GM20000 (cell line): ENCODE measurements at places on chromosomes 6 and 20.

GRCh38 chr6:157038610-157039009 is 261.4 kb downstream of the ARID1B start:
- no peak for DNase-seq

- no peak for DNase-seq
These were observed 257.2 kb downstream of the DLL1 start for GRCh38 chr6:170033666-170034065.

DNA sequence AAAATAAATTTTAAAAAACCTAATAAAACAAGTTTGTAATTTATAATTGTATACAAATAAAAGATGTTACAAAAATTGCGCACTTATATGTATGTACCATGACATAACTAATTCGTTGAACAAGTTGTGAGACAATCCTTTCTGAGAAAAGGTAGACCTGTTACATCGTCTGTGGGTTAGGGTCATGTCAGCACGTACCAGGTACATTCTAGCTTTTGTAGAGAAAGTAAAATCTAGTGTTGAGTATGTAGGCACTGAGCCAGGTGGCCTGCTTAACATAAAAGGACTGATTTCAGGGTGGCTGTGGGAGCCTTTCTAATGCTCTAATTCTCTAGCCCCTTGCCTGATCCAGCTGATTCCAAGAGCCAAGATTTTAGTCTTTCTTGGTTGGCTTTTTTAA is 10.4 kb downstream of the RPL7L1 start:
- no peak for DNase-seq

DNA sequence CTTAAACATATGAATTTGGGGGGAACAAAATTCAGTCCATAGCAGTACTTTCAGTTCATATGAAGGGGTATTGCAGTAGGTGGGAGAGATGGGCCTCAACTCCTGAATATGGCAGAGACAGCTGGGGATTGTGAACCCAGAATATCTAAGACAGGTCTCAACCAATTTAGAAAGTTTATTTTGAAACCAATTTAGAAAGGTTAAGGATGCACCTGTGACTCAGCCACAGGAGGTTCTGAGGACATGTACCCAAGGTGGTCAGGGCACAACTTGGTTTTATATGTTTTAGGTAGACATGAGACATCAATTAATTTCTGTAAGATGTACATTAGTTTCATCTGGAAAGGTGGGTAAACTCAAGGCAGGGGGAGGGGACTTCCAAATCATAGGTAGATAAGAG is 59.5 kb downstream of the MYO6 start:
- DNase-seq, result no peak

- DNase-seq, result no peak
These were observed 394 bp downstream of the MYB start for GRCh38 chr6:135181333-135182070.

DNA sequence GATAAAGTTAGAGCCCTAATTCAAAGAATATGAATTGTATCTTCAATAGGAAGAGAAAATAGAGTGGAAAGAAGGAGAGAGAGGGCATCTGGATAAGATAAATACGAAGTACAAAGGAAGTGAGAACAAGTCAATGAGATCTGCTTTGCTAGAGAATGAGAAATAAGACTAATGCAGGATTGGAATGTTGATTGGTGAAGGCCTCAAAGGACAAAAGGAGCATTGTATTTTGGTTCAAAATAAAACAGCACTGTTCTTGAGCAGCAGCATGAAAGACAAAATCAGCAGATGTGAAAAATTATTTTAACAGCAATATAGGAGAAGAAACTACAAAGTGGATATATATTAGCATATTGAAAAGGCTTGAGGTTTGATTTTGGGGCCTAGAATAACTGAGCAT is 5.1 kb upstream of the TMEM244 start:
- no peak for DNase-seq

- DNase-seq, result no peak
These were observed 176.4 kb upstream of the UST start for GRCh38 chr6:148570456-148570855.

DNA sequence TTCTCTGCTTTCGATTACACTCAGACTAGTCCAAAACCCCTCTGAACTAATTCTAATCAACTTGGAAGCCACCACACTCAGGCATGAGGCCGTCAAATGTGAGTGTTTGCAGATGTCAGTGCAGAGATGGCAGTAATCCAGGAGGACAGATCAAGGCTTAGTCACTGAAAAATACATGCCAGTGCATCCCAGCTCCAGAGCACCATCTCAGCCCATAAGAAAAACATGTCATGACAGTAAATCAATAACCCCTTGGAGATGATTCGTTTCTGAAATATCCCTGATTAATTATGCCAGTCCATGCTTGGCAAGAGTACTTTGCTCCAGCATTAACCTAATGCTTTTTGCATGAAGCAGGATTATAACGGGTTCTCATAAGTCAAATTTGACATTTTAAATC is 179.5 kb downstream of the ADAT2 start:
- DNase-seq, result no peak

DNA sequence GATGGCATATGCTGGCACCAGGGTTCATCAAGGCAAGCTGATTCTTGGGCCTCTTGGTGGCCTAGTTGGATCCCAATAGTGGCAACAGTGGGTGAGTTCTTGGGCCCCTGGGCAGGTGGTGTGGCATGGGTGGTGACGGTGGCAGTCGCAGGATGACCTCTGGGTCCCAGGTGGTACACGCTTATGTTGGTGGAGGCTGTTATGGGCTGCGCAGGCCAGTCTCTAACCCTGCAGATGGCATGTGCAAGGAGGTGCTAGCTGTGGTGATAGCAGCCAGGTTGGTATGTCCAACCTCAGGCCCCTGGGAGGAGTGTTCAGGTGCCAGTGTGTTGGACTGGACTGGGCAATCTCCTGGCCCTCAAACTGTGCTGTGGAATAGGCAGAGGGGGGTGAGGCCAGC is 46.2 kb downstream of the CYB5R4 start:
- DNase-seq, result no peak

GRCh38 chr6:29751480-29751879 is 28.2 kb downstream of the HLA-F start:
- no peak for DNase-seq

DNA sequence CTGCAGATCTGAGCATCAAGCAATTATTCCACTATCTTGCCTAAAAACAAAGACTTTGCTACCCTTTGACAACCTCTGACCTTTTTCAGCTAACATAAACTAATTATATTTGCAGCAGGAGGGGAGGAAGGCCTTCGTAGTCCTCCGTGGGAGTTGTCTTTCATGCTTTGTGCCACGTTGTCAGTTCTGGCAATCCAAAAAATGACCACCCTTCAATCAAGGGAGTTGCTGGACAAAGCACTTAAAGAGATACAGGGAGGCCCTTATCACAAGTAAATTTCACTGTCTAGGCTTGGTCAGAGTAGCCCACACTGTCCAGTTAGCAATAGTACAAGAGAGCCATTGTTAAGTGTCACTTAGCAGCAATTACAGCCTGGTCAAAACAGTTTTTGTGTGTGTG is 578.9 kb downstream of the HAO1 start:
- DNase-seq, result no peak

GRCh38 chr20:63641146-63641791 is 12.0 kb downstream of the STMN3 start:
- no peak for DNase-seq

- DNase-seq, result no peak
These were observed 21.7 kb downstream of the B4GALT5 start for GRCh38 chr20:49691818-49692568.

DNA sequence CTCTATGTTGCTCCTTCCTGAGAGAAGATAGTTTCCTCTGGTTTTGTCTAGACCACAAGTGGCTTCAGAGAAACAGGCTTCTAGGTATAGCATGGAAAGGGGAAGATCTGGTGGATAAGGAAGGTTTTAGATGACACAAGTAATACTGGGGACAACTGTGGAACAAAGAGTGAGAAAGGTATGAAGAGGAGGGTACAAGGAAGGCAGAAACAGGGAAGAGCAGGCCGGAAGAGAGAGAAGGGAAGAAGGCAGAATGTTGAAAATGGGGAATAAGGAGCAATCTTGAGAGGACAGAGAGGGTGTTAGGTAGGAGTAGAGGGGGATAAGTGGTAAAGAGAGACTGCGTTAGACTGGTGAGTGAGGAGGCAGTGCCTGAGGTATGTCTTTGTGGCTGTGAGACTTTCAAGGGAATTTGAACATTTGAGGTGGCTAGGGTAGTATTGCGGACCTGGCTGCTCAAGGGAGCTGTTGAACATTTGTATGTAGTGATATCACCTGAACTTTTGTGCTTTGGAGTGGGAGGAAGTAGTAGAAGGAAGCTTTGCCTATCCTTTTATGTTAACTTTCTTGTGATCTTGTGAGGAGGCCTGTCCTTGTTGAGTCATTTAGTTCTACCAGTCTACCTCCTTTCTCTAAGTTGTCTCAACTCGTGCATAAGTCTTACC is 69.5 kb downstream of the FOXO3 start:
- DNase-seq, result no peak

DNA sequence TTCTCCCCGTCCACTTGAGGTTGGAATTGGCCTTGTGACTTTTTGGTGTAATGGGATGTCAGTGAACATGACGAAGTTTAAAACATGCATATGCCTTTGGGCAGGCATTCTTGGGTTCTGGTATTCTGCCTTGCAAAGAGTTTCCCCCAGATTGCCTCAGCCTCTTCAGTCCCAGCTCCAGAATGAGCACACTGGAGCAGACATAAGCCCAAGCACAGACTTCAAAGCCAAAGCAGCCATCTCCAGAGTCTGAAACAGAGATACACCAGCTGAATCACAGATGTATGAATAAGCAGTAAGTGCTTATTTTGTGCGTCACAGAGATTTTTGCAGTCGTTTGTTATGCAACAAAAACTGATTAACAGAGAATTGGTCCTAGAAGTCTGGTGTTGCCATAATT is 546.0 kb downstream of the FRK start:
- no peak for DNase-seq

DNA sequence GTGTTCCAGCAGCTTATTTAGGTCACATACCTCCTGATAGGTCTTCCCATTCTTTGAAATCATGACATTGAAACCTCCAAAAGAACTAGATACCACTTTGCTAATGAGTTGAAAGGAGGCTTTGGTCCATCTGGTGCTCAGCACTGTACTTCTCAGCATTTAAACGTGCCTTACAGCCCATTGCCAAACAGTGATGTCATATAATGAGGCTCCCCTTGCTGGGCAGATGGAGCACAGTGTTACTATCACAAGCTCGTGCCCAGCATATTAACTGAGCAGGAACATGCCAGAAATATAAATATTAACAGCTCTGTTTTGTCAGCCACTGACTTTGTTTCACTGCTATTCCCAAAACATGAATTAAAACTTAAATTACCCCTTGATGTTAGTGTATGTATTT is 25.5 kb upstream of the MAPK13 start:
- no peak for DNase-seq

GRCh38 chr20:46833360-46833759 is 61.3 kb upstream of the EYA2 start:
- DNase-seq, result no peak

GRCh38 chr6:40160826-40161225 is 226.6 kb upstream of the MOCS1 start:
- no peak for DNase-seq

DNA sequence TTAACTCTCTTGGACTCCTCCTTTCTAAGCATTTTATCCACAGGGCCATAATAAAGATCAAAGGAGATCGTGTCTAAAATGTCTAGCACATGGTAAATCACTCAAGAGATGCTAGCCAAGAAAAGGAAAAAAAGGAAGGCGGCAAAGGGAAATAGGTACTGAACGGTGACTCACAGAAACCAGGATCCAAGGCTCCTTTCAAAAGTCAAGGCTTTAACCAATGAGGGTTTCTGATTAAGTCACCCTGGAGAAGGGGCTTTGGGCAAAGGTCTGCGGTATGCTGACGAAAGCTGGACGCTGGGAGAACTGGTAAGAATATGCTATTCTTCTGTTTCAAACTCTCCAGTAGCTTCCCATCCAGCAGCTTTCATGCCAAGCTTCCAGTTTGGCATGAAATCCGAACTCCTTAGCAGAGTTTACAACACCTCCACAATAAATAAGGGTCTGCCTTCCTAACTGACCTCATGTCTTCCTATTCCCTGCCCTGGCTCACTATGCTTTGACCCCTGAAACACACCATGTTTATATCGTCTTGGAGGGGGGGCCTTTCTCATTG is 1.0 kb downstream of the TOMM34 start:
- no peak for DNase-seq

GRCh38 chr6:101633081-101633480 is 239.6 kb downstream of the GRIK2 start:
- DNase-seq, result no peak

DNA sequence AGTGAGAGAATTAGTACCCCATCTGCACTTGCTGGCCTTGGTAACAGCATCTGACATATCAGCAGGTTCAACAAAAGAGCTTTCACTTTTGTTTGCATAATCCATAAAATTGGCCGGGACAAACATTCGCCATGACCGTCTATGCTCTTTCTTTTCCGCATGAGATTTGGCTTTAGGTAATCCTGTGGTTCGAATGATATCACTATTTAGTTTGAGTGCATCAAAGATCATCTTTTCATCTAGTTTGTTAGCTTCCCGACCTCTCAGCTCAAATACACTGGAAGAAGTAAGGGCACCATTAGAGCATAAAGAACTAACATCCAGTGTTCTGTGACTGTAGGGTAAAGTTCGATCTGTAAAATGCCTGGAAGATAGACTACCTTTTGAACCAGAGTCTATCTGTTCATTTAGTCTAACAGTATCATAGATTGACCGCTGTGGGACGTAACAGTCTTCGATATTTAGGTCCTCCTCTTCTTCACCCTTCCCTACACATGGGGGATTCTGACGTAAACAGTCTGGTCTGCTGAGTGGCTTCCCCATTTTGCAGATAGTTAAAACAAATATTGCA is 101.6 kb downstream of the DST start:
- DNase-seq, result no peak

GRCh38 chr20:16030253-16030652 is 543.0 kb downstream of the KIF16B start:
- no peak for DNase-seq

- DNase-seq, result no peak
These were observed 52.9 kb upstream of the PMEPA1 start for GRCh38 chr20:57762531-57763234.

GRCh38 chr6:3997177-3997770 is 81.7 kb downstream of the FAM217A start:
- no peak for DNase-seq

- DNase-seq, result no peak
These were observed 18.9 kb downstream of the NPEPL1 start for GRCh38 chr20:58711266-58712051.

DNA sequence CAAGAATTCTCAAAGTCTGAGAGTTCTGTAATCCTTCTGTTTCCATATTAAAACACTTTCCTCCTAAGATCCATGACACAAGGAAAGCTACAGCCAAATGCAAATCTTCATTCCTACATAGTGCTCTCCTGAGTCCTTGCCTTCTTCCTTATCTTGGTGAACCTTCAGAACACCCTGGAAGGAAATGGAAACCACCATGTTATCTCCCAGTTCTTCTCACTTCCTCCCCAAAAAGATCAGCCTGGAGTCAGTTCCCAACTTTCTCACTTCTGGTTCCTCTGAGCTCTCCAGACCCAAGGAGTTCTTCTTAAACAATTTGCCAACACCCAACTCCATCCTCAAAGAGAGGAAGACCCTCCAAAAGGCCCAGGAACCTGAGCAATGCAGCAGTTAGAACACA is 193.3 kb upstream of the CCN2 start:
- DNase-seq, result no peak
